M059J (cell line): ENCODE measurements at places on chromosomes 3 and 15.

- DNase-seq = peak; percentile 13
These were observed 161.0 kb upstream of the SLC24A5 start for GRCh38 chr15:47959617-47960413.

GRCh38 chr3:115792206-115792955 is 169.1 kb downstream of the GAP43 start:
- DNase-seq = peak; percentile 76

GRCh38 chr3:124300416-124300815 is 308.5 kb upstream of the ROPN1 start:
- DNase-seq = no peak

GRCh38 chr15:67380921-67381320 is 126.3 kb downstream of the IQCH start:
- no peak for DNase-seq

DNA sequence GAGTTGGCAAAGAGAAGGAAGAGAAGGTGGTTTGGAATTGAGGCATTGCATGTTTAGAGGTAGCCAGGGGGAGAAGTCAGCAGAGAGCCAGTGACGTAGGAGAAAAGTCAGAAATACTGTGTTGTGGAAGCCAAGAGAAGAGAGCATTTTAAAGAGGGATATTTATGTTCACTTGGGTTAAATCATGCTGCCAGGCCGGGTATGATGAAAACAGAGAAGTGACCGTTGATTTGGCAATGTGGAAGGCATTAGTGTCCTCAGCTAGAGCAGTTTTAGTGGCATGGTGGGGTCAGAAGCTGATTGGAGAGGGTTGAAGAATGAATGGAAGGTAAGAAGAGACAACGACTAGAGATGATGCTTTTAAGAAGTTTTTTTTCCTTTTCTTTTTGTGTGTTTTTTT is 24.5 kb downstream of the RASA2 start:
- DNase-seq = no peak

- peak; percentile 49 for DNase-seq
These were observed 60.8 kb upstream of the ARHGEF26 start for GRCh38 chr3:154060238-154061000.

DNA sequence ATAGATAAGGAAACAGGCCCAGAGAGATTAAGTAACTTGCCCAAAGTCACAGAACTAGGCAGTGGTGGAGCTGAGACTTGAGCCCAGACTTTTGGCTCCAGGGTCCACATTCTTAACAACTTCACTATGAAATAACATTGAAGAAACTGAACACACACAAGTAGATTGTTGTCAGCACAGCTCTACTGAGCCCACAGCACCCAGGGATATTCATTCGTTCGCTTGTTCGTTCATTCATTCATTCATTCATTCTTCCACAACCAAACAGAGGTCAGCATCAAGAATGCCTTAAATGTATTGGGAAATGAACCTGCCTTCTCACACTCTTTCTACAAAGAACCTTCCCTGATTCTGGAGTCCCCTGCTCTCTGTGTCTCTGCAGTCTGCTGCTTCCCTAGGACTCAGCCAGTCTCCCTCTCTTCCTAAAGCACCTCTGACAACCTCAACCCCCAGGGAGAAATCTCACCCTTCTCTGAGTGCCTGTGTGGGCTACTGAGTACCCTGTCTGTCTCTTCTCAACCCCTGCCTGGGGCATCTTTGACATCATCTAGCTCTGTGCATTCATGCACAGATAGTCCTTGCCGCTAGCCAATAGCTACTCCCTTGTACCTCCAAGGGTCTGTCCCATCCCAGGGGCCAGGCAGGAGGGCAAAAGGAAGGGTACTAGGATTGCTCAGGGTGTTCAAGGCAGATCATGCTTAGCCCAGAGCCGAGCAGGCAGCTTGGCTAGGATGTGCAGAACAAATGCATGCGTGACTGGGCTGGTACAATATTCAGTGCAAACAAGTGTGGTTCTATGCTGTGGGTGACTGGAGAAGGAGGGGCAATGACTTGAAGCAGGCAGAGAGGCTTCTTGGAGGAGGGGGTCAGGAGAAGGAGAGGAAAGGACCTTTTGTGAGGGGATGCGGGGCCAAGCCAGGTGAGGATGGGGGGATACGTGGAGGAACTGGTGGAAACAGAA is 3.4 kb downstream of the LINGO1 start:
- DNase-seq = no peak

GRCh38 chr3:122558605-122559004 is 5.5 kb downstream of the PARP9 start:
- no peak for DNase-seq

DNA sequence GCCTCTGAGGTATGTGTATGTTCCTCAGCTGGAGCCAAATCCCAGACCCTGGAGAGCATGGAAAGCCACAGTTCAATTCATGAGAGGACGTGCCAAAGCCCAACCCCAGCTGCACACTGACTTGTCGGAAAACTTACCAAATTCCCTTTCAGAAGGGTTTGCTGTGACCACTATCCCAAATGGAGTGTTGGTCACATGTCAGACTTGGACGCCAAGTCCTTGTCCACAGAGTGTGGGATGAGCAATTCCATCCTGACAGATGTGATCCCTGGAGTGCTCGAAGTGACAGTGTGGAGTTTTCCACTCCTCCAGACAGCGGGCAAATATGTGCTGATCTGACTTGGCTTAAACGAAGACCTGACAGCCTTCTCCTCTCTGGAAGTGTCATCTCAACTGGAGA is 71.2 kb downstream of the RORA start:
- no peak for DNase-seq

GRCh38 chr15:45431511-45431910 is 53.2 kb upstream of the GATM start:
- DNase-seq = no peak

GRCh38 chr15:39110336-39110735 is 470.5 kb upstream of the THBS1 start:
- peak; percentile 89 for DNase-seq

DNA sequence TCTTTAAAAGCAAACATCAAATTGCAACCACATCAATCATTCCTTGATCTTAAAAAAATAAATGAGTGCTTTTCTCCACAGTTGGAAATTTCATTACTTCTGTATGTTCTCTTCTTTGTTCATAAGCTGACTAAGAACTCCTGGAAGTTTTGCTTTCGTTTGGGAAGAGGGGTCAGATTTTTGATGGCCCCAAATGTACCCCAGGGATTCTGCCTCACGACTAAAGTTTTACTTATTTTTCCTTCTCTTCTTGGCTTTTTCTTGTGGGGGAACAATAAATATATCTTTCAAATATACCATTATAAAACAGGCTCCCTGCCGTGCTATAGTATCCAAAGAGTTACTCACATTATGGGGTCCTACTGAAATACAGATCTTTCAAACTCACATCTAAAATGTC is 215.0 kb upstream of the CDIN1 start:
- no peak for DNase-seq

GRCh38 chr3:47978386-47978785 is 37.8 kb downstream of the MAP4 start:
- no peak for DNase-seq

DNA sequence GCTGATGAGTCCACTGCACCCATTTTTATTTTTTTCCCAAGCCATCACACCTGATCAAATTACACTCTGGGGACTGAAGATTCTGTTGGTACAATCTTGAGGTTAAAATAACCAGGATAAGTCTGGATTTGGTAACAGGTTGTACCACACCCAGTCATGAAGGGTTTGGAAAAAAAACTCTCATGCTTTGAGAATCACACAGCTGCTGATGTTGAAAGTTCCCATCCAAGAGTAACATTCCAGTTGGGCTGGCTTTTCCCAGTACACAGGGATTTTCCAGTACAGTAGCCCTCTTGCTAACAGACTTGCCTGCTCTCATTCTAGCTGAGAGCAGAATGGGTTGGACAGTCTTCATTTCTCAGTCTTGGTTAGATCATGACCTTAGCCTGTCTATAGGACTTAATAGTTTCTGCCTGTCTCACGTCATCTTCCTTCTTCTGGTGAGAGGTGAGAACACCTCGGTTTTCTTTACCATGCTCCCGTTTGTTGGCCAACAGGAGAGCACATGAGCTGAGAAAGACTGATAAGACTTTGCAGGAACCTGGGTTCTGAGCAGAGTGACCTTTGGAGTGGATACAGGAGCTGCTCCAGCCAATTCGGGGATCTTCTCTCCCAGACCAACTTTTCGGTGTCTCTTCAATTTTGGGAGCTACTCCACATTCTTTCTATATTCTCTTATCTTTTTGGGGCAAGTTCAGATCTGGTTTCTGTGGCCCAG is 300.1 kb upstream of the LYSMD4 start:
- DNase-seq = no peak

- DNase-seq = no peak
These were observed 262.9 kb downstream of the IL5RA start for GRCh38 chr3:2847062-2847841.

DNA sequence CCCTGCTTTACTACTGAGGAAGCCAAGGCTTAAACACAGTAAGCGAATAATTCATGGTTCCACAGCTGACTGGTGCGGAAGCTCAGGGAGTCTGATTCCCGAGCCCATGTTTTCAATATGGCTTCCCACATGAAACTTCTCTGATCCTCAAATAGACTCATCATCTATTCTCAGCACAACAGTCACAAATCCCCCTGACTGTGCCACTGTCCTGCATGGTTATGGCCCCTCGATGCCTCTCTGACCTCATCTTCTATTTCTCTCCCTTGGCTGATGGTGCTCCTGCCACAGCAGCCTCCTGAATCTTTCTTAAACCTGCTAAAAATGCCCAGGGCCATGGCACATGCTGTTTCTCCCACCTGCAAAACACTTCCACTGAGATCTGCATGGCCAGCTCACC is 43.2 kb downstream of the SRGAP3 start:
- no peak for DNase-seq

- DNase-seq = no peak
These were observed 5.7 kb downstream of the RYK start for GRCh38 chr3:134244921-134245320.

GRCh38 chr3:22216601-22217000 is 465.6 kb upstream of the ZNF385D start:
- no peak for DNase-seq

DNA sequence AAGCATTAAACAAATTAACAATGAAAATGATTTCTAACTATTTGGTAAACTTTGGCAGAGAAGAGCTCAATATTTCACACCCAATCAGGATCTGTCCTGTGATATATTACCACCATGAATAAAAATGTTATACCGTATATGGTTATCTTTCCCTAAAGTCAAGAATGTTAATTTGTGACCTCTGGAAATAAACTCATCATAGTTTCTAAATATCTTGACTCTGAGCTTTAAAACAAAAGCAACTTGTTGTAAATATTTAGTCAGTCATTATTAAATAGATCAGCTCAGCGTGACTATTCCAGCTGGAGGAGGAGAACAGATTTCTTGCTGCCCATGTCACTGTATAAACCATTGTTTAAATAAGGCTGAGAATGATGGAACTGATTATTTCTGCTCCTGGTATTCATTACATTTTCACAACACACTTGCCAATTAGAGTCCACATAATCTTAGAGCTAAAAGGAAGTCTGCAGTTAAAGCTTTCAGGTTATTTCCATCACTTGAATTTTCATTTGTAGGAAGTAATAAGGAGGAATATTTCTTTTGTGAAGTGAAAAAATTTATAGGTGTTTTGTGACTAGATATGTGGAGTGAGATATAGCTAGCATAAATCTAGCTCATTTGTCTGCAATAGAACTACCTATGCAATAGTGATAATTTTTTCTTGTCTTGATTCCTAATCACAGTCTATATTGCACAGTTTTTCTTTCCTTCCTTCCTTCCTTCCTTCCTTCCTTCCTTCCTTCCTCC is 106.5 kb upstream of the P2RY1 start:
- no peak for DNase-seq

DNA sequence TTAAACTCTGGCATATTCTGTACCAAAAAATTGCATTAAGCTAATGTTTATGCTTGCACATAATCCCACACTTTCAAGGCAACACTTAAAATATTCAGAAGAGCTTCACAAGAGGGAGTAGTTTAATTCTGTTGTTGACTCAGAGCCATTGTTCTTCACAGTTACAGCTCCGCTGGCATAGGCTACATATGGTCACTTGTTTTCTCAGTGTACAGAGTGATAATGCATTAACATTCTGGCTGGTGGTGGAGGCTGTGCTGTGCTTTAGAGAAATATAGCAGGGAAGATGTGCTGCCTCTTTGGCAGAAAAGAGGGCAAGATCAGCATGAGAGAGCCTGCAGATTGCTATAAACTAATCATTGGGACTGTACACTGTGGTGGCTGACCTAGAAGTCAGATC is 13.3 kb downstream of the NLGN1 start:
- DNase-seq = no peak

GRCh38 chr3:38620236-38620635 is 29.3 kb downstream of the SCN5A start:
- peak; percentile 30 for DNase-seq

GRCh38 chr3:196695849-196696226 is 16.2 kb downstream of the CEP19 start:
- no peak for DNase-seq

DNA sequence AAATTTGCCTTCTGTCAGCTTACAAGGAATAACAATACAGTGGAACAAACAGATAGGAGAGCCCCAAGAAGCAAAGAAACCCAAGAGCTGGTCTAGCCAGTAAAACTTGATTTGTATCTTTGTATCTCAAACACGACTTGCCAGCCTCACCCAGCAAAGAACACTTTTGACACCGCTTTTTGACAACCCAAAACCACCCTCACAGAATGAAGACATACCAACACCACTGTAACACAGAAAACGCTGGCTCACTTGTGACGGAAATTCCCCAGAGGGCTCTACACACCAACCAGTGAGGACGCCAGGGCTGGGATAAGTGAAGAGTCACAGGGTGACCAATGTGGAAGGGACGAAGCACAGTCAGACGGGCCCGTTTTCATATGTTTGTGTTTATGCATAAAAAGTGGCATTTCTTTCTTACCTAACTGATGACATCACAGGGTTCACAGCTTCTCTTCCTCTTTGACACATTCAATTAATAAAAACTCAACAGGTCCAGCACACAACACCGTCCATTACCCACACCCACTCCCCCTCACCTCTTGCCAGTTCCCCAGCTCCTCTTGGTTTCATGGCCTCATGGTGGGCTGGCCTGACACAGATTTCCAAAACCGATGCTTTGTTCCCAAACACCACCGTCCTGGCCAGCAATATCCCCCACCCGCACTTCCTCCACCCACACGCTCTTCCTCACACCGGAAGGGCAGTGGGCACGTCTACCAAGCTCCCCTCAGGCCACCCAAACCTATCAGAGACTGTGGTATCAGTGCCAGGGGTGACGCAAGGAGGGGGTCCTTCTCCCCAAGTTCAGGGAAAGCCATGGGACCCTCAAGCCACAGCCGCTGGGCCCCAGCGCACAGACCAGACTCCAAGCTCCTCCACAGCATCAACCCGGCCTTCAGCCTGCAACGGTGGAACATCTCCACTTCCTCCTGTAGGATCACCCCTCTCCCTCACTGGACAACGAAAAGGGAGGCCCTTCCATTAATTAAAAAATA is 94.2 kb downstream of the ADAMTS17 start:
- DNase-seq = no peak

GRCh38 chr3:156764751-156765150 is 61.4 kb upstream of the LEKR1 start:
- DNase-seq = peak; percentile 72
